ENCODE measurements at places on chromosomes 12 and 14. TPM values are rescaled to one million over a fixed set of nuclear protein-coding genes. Genes with fewer than 3 reads are reported as not detected.

COCH gene
- total RNA-seq = 59.1 TPM

DYNC1H1 gene
- total RNA-seq = 440 TPM

GRCh38 chr14:73221945-73222344 lies 15.4 kb upstream of the PAPLN start:
- H3K27ac ChIP-seq = no peak overlapping the region
- peaks cover 63% of the 10 kb centered on the region for H3K36me3 ChIP-seq
- no peak overlapping the region for H3K4me3 ChIP-seq
- H3K4me1 ChIP-seq = no peaks in the 10 kb centered on the region
- no peaks in the 10 kb centered on the region for H3K27me3 ChIP-seq

GRCh38 chr12:46942579-46942978 lies 116.8 kb upstream of the SLC38A4 start:
- H3K27me3 ChIP-seq = no peaks in the 10 kb centered on the region
- no peaks in the 10 kb centered on the region for H3K4me1 ChIP-seq
- H3K4me3 ChIP-seq = no peak overlapping the region
- no peak for DNase-seq

GRCh38 chr12:110266980-110267620 lies 13.9 kb upstream of the ATP2A2 start:
- no peak overlapping the region for H3K27ac ChIP-seq
- no peaks in the 10 kb centered on the region for H3K36me3 ChIP-seq
- no peak for DNase-seq
- no peak overlapping the region for H3K4me3 ChIP-seq
- peaks cover 10% of the 10 kb centered on the region for H3K4me1 ChIP-seq
- H3K27me3 ChIP-seq = no peaks in the 10 kb centered on the region

- no peaks in the 10 kb centered on the region for H3K27me3 ChIP-seq
- DNase-seq = no peak
- peaks cover 17% of the 10 kb centered on the region for H3K4me1 ChIP-seq
- H3K27ac ChIP-seq = no peak overlapping the region
Measured at GRCh38 chr14:85572845-85573244, 42.9 kb downstream of the FLRT2 start.

Measured in endodermal cell (in vitro differentiated cells).